Stimulated activated CD8-positive, alpha-beta memory T cell treated with anti-CD3 and anti-CD28 coated beads, Interleukin-7, amount 100 ng/mL, for 4 hours (primary cell): ENCODE measurements at places on chromosomes 3 and 15.

- no peak for DNase-seq
Measured at GRCh38 chr3:146170591-146170990, 9.6 kb upstream of the PLOD2 start.

GRCh38 chr3:139572847-139573672 is 33.5 kb upstream of the RBP1 start:
- DNase-seq = no peak

GRCh38 chr15:45378913-45379262 is 544 bp upstream of the GATM start:
- DNase-seq = no peak

GRCh38 chr3:185896636-185897035 is 41.2 kb downstream of the TRA2B start:
- DNase-seq = no peak

DNA sequence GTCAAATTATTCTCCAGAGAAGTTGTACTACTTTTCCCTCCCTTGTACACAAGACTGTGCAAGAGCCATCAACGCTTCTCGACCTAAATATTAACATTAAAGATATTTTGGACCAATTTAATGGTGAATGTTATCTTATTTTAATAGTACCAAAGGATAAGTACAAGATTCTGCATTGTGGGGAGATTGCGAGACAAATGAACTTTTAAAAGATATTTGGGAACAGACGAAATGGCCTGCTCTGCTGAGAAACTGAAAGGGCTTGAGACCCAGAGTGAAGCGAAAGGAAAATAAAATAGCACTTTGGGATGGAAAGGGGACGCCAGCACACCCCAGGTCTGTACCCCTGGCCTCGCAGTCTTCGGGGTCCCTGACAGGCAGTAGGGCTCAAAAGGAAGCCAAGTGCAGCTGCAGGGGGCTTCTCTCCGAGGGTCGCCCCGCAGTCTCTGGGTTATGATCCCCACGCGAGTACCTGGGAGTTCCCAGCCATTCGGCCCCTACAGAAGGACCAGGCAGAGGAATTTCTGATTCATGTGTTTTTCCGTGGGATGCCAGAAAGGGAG is 97.6 kb upstream of the VGLL3 start:
- DNase-seq = no peak

GRCh38 chr15:68798346-68799094 is 22.2 kb downstream of the ANP32A start:
- DNase-seq = no peak

GRCh38 chr3:194450341-194450740 is 36.5 kb downstream of the ATP13A3 start:
- no peak for DNase-seq

DNA sequence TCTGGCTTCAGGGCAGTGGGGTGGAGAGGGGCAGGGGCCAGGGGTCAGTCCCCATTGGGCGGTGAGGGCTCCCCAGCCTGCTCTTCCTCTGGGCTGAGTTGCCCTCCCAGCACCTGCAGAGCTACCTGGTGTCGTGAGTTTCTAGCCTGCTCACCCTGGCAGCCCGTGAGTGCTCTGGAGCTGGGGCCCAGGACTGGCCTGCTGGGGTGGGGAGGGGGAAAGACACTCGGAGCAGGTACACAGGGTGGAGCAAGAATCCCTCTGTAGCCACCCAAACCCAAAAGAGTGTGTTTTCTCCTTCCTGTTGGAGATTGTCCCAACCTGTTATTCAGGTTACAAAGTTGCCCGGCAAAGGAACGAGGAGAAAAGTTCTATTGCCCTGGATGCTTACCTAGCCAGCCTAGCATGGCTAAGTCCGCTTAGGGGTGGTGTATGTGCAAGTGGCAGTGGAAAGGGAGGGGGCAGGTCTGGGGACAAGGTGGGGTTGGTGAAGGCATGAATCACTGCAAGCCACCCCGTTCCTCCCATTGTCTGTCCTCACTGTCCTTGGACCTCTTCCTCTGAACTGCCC is 8.9 kb downstream of the FAM3D start:
- DNase-seq = no peak

DNA sequence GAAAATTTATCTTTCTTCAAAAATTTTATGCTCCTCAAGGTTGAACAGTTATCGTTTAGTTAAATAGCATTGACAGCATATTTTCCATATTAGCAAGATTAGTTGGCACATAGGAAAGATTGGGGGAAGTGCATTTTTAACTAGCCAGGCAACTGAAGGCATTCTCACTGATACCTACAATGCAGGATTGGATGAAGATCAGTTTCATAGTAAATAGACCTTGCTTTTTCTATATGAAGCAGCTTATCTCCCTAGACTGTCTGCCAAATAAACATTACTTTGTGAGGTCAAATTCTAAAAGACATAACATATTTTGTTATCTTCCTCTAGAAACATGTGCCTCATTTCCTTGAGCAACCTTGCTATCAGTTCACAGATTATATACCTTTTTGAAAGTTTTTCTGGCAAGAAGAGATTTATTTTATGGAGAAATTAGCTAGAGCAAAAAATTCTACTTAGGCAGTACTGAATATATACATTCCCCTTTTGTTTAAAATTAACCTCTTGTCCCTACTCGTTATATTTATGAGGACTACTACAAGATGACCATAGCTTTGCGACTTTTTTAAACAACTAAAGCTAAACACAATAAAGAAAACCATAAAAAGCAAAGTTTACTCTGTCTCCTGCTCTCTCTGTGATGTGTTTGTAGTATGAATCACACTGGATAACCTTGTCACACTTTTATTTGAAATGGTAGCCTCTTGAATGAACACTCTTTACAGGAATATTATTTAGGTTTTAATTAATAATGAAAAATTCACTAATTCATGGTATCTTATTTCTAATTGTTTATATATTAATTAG is 654.9 kb upstream of the TBL1XR1 start:
- DNase-seq = no peak

DNA sequence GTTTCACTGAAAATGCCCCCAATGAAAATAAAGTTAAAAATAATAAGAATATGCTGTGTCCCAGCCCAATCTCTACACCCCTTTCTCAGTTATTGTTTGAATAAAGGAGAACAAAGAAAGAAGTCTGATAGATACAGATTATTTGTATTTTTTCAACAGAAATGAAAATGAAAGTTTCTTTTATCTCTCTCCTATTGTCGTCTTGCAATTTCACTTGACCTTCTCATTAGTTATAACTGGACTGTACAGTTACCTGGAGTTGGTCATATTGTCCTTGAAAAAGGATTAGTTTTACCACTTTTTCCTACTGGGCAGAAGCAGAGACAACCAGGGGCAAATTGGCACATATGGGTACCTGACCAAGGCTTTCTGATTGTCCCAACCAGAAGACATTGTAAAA is 440.0 kb downstream of the PDCD6IP start:
- DNase-seq = no peak

- no peak for DNase-seq
Measured at GRCh38 chr3:21781355-21781754, 30.3 kb upstream of the ZNF385D start.

DNA sequence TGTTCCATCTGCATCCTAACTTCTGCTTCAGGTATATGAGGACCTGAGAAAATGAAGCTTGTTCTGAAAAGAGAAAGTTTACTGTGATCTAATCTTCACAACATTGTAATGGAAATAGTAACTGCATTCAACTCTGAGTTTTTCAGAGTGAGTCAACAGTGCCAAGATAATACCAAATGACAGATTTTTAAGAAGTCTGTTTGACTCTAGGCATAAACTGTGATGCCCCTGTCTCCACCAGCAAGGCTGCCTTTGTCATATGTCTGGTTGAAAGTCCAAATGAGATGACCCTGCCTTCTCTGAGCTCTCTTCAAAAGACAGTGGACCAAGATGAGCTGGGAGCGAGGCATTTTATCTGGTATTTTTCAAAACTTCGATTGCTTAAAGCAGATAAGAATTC is 44.8 kb upstream of the B3GNT5 start:
- DNase-seq = no peak

DNA sequence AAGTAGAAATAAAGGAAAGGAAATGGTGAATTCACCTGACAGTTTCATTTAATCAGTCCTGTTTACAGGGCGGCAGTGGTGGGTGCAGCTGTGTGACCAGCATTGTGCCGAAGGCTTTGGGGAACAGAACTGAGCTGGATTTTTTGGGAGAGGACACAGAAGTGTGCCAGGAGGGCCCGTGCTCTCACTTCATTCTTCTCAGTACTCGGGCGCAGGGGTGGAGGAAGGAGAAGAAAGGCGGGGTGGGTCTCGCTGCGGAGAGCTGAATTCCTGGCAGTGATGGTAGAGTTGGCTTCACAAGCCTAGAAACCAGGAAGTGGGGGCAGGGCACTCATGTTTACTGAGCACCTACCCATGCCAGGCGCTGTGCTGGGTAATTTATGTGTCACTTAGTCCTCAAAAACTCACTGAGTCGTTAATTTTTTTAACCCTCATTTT is 64.6 kb downstream of the CRTC3 start:
- peak; percentile 82 for DNase-seq

- no peak for DNase-seq
Measured at GRCh38 chr3:18580268-18580667, 155.1 kb upstream of the SATB1 start.

DNA sequence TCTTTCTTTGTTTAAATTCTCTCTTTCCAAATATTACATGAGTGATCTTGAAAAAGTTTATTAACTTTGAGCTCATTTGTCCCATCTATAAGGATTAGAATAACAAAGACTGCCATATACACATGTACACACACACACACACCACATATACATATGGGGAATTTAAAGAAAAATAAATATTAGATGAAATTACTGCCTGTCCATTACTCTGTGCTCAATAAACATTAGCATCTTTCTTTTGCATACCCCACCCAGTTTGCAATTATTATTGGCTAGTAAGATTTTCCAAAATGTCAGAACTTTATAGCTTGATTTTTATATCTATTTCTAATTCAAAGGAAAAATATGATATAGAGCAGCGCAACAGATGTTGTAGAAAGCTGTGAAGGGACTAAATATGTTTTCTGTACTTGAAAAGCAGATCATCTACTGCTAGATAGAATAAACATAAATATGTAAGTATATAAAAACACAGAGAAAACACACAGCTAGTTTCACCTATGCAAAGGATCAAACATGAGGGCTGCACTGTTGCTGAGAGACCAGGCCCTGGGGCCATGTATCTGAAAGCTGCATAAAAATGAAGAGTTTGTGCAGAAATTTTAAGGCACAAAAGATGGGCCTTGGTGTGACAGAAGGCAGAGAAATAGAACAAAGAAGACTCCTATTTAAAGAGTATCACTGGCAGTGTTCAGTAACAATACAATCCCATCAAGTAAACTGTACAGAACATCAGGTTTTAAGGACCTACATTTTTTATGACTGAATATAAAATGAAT is 114.2 kb upstream of the NECTIN3 start:
- DNase-seq = no peak

GRCh38 chr3:148360051-148360450 is 337.7 kb upstream of the AGTR1 start:
- DNase-seq = no peak

GRCh38 chr15:89502867-89503595 is 6.6 kb upstream of the RHCG start:
- no peak for DNase-seq

DNA sequence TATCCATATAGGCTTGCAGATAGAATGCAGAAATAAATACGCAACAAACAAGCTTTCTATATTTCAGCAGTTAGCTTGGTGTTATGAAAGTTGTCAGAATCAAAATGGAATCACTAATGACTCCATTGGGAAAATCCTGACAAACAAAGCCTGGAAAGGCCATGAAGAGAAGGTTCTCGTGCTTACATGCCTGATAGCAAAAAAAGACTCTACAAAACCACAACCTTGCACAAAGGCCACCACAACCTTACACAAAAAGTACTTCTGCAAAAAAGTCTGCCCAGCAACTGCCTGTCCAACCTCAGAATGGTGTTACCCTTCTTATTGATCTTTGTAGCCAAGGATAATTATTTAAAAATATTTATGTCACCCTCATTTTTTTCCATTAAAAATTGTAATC is 14.4 kb upstream of the PLSCR1 start:
- DNase-seq = no peak

DNA sequence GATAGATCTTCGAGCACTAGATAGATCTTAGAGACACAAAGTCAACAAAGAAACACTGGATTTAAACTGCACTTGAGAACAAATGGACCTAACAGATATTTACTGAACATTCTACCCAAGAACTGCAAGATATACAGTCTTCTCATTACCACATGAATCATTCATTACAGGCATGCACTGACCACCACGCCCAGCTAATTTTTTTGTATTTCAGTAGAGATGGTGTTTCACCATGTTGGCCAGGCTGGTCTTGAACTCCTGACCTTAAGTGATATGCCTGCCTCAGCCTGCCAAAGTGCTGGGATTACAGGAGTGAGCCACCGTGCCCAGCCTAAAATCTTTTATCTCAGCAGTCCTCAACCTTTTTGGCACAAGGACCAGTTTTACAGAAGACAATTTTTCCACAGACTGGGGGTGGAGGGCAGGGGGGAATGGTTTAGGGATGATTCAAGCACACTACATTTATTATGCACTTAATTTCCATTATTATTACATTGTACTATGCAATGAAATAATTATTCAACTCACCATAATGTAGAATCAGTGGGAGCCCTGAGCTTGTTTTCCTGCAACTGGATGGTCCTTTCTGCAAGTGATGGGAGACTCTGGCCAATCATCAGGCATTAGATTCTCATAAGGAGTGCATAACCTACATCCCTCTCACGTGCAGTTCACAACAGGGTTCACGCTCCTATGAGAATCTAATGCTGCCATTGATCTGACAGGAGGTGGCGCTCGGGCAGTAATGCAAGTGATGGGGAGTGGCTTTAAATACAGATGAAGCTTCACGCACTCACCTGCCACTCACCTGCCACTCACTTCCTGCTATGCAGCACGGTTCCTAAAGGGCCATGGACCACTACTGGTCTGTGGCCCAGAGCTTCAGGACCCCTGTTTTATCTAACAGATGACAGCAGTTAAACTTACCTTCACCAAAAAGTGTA is 21.7 kb downstream of the CSNK1G1 start:
- DNase-seq = no peak

DNA sequence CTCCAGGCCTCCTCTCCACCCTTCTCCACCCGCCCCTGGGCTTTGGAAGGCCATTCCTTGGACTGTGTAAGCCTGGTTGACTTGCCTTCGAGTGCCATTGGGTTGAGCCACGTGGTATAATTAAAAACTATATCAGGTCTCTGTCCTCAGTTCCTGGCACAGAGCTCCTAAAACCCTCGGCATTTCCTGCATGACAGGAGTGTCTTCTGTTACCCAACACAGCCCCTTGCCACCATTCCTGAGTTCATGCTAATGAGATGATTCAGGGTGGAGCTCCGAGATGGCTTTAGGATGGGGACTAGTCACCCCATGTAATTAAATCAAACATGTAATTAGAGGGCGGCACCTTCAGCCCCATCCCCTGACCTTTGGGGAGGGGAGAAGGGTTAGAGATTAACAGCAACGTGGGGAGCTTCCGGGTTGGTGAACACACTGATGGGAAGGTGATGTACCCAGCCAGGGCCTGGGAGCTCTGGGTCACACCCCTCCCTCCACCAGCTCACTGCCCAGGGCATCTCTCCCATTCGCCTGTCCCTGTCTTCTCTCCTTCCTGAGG is 256.4 kb downstream of the FAM43A start:
- no peak for DNase-seq

DNA sequence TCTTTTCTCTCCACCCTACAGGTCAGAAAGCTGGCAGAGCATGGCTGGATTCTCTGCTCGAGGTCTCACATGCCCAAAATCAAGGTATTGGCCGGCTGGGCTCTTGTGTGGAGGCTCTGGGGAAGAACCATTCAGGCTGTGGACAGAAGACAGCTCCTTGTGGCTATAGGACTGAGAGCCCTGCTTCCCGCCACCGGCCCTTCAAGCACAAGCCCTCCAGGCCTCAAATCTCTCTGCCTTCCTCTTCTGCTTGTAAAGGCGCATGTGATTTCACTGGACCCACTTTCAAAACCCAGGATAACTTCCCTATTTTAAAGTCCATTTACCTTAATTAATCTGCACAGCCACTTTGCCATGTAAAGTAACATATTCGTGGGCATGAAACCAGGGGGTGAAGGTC is 36.2 kb upstream of the MGLL start:
- DNase-seq = no peak
